ENCODE measurements at places on chromosomes 5 and 9.

- DNase-seq: no peak
Observed at GRCh38 chr5:172055421-172055820, 49.0 kb upstream of the FBXW11 start.

GRCh38 chr5:6760686-6761085 lies 47.5 kb downstream of the TENT4A start:
- no peak for DNase-seq

DNA sequence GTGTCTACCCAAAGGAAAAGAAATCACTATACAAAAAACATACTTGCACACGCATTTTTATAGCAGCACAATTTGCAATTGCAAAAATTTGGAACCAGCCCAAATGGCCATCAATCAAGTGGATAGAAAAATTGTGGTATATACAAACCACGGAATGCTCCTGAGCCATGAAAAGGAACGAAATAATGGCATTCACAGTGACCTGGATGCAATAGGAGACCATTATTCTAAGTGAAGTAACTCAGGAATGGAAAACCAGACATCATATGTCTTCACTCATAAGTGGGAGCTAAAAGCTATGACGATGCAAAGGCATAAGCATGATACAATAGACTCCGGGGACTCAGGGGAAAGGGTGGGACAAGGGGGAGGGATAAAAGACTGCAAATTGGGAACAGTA lies 78.4 kb downstream of the ENC1 start:
- DNase-seq: no peak

DNA sequence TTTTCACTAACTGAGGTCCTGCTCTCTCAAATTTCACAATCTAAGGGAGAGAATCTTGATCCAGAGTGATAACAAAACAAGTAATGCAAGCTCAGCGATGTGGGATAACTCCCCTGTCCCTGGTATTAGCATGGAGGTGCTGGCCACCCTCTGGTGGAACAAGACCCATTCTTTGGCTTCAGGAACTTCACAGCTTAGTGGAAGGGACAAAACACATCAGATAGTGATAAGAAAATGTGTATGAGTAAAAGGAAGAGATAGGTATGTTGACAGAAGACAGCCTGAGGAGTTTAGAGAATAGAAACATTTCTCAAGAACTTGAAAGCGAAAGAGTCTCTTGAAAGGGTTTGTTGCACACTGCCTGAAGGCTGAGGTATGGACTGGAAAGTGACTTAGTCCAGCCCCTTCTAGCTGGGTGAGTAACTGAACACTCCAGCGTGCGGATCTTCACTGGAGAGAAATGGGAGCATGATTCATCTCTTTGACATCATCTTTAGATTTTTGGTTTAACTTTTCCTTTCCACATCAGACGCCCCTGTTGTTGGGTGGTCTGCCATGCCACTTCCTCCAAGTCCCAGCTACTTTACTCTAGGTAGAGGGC lies 25.4 kb upstream of the ZSWIM6 start:
- no peak for DNase-seq

DNA sequence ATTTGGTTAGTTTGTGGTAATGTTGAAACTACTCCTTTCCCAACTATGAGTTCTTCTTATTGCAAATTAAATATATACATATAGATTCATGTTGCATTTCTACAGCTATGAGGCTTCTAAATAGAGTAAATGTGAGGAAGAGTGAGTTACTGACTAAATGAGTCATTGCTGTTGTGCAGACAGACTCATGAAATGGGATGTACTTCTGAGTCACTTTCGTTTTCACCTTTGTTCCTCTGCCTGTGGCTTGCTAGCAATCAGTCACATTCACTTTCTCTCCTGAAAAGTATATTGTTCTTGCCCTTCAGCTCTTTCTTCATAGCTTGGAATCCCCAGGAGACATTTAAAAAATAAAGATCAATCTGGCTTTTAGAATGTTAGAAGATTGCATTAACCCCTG lies 295.5 kb upstream of the SMC2 start:
- DNase-seq: no peak

DNA sequence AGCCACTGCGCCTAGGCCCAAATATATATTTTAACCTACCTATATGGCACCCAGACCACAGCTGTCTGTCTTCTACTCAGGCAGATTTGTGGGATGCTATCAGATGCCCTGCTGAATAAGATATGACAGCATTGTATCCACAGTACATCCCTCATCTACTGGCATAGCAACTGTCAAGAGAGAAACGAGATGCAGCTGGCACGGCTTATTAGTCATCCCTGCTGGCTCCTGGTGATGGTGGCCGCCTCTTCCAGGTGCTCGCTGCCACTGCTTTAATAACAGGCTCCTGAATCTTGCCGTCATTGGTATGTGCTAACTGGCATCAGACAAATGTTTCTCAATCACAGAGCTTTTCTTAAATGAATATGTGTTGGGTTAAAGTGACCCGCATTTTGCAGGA lies 34.0 kb downstream of the B4GALT1 start:
- DNase-seq: no peak

DNA sequence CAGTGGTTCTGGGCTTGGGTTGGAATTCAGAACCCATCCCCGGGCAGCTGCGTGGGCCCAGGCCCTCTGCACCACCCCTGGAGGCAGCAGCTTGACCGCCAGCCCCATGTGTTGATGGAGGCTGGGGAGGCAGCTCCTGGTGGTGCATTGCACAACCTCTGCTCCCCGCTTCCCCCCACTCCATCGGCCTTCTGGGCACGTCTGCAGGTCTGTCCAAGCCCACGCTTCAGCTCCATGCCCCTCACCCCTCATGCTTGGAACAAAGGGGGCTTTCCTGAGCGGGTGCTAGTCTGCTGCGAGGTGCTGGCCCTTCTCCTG lies 1.4 kb downstream of the NCS1 start:
- no peak for DNase-seq

GRCh38 chr9:130003943-130004552 lies 38.9 kb downstream of the FNBP1 start:
- no peak for DNase-seq

DNA sequence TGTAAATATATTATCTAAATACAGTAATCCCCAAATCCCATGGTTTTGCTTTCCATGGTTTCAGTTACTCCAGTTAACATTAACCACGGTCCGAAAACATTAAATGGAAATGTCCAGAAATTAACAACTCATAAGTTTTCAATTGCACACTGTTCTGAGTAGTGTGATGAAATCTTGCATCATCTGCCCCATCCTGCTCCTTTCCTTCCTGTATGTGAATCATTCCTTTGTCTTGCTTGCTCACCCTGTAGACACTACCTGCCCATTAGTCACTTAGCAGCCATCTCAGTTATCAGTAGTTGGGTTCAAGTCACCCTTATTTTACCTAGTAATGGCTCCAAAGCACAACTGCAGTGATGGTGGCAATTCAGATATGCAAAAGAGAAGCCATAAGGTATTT lies 1568.5 kb upstream of the WWC1 start:
- no peak for DNase-seq

- no peak for DNase-seq
Observed at GRCh38 chr5:34869256-34869655, 30.3 kb downstream of the TTC23L start.

DNA sequence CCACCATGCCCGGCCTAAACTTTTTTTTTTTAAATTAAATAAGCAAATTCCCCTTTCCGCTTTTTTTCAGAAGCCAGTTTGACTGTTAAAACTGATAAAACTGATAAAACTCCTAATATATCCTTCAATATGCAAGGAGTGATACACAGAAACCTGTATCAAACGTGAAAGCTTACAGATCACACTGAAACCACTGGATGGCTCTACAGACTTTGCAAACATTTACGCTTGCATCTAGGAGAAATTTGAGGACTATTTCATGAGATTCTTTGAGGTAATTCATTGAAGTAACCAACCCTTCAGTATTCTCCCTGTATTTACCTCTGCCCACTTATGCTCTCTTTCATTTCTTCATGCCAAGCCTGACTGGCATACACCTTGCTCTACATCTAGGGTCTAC lies 40.6 kb upstream of the CHD1 start:
- DNase-seq: no peak

DNA sequence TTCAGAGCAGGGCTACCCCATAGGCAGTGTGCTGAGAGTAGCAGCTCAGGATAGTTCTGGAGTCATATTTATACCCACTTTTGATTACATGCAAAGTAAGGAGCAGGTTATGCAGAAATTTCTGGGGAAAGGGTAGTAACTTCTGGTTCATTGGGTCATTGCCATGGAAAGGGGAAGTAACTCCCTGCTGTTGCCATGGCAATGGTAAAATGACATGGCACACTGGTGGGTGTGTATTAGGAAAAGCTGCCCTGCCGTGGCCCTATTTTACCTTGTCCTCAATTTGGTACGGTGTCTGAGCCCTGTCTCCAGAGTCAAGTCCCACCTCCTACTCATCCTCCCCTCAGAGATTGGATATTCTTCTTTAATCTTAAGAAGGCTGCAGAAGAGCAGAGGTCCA lies 526.7 kb upstream of the TYRP1 start:
- DNase-seq: no peak

GRCh38 chr5:131769961-131770360 lies 26.9 kb downstream of the FNIP1 start:
- no peak for DNase-seq
